ENCODE measurements at places on chromosomes 12 and 14. TPM values are rescaled to one million over a fixed set of nuclear protein-coding genes. Genes with fewer than 3 reads are reported as not detected.
A peak's percentile ranks its signal among the peaks of the same experiment; 100 is the strongest.

- no peak for DNase-seq
Measured at GRCh38 chr12:67651132-67651695, 2.7 kb downstream of the DYRK2 start.

DNA sequence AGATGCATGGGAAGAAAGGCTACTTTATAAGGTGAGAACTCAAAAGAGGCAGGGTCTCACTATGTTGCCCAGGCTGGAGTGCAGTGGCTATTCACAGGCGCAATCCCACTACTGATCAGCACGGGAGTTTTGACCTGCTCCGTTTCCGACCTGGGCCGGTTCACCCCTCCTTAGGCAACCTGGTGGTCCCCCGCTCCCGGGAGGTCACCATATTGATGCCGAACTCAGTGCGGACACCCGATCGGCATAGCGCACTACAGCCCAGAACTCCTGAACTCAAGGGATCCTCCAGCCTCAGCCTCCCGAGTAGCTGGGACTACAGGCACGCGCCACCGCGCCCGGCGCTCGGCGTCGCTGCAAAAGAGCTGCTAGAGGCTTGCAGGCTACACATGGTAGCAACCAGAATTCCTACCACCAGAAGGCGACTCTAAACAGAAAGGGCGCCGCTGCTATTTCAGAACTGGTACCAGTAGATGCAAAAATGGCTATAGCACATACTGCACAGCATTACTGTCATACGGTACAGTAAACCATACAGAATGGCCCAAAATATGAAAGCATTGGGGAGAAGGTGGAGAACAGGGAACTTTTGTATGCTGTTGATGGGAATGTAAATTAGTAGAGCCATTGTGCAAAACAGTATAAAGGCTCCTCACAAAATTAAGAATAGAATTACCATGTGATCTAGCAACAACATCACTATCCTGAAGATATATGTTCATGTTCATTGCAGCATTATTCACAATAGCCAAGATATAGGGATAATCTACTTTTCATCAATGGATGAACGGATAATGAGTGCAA, 1.2 kb upstream of the NEMF start:
- DNase-seq, result peak; percentile 82

DNA sequence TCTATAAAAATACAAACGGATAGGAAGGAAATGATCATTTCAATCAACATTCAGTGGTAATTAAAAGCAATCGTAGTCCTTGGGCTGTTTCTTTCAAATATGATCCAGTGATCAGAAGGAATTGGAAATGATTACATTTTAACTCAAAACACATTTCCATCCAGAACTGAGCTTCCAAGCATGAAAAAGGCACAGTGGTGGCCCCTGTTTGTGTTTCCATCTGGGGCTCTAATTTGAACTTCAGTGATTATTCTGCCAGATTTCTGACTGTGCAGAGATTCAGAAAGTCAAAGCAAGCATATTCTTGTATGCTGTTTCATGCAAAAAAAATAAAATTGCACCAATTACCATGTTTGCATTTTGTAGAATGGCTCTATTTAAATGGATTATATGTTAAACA, 157.0 kb upstream of the LMNTD1 start:
- no peak for DNase-seq

- no peak for DNase-seq
Measured at GRCh38 chr12:121949648-121950397, 31.4 kb downstream of the CFAP251 start.

- DNase-seq, result no peak
Measured at GRCh38 chr12:104419717-104420116, 37.0 kb upstream of the CHST11 start.

GRCh38 chr14:52240623-52241022, 26.9 kb upstream of the PTGDR start:
- no peak for DNase-seq

The MYF6 gene
- total RNA-seq, result not detected

GRCh38 chr12:115437061-115437567, 753.1 kb upstream of the TBX3 start:
- no peak for DNase-seq

DNA sequence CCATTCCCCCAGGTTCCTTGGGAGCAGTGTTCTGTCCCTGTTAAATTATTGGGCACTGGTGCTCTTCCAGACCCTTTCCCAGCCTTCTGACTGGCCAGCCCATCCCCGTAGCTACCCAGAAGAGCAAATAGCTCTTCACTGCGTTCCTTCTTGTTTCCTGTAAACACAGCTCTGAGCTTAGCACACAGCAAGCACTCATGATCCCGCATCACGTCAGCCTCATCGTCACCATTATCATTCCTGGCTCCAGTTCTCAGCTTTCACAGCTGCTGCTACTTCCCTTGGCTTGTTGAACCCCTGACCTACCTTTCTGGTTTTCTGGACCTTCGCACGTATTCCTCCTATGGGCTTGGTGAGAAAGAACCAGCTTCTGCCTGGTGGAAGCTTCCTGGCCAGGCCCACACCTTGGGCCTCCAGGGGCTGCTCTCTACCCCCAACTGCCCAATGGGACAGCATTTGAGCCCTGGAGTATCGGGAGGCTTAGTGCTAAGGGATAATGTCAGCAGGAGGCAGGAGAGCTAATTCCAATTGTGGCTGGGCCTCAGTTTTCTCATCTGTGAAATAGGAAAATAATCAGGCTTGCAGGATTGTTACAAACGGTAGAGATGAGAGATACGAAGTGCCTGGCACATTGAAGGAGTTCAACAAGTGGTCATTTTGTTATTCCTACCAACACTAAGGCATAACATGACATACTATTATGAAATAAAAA, 22.6 kb upstream of the PAPOLA start:
- DNase-seq, result no peak

DNA sequence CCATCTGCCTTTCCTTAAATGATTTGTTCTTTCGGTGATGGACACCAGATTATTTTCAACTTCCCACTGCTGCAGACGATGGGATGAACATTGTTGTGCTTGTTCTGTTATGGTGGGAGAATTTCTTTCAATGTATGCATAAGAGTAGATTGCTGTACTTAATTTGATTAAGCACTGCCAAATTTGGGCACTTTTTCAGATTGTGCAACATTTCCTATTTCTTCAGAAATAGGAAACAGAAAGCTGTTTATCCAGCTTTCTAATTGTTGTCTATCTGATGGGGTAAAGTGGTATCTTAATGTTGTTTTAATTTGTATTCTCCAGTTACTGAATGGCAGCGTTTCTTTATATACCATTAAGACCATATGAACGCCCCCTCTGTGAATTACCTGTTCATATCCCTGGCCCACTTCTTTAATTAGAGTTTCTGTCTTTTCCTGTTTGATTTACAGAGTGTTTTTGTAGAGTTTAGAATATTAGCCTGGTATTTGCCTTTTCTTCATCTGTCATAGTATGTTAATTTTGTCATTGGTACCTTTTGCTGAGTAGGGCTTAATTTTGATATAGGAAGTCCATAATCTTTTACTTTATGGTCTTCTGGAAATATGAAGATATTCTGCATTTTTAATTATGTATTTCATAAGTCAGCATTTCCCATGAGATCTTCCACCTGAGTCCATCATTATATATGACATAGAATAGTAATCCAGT, 59.6 kb downstream of the DIP2B start:
- no peak for DNase-seq

GRCh38 chr12:51889216-51890132, 1.6 kb downstream of the ANKRD33 start:
- DNase-seq, result no peak

GRCh38 chr12:98635657-98636323, 8.8 kb downstream of the IKBIP start:
- DNase-seq, result no peak

GRCh38 chr12:93178154-93178878, 199.4 kb upstream of the NUDT4 start:
- DNase-seq, result no peak

The HEATR5A gene
- 24.1 TPM for total RNA-seq

DNA sequence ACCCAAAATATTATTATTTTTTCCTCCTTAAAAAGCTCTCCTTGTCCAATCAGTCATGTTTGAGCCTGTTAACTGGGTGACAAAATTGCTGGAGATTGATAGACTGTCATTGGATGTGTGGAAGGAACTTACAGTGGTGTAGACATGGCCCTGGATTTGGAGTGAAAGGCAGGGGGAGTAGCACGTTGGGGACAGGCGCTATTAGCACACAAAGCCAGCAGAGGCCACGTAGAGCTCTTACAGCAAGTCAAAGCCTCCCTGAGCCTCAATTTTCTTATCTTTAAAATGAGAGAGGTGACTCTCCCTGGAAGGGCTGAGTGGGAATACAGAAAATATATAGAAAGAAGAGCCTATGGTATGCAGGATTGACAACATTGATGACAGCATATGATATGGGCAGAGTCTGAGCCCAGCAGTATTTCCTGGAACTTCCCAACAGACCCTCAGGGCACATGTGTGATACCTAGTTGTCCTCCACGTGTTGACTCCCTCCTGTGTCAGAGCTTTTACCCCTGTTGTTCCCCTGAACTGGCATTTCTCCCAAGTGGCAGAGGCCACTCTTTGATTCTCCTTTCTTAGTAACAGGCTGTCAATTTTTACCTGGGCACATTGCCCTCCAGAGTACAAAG, 504.9 kb downstream of the VRK1 start:
- no peak for DNase-seq

DNA sequence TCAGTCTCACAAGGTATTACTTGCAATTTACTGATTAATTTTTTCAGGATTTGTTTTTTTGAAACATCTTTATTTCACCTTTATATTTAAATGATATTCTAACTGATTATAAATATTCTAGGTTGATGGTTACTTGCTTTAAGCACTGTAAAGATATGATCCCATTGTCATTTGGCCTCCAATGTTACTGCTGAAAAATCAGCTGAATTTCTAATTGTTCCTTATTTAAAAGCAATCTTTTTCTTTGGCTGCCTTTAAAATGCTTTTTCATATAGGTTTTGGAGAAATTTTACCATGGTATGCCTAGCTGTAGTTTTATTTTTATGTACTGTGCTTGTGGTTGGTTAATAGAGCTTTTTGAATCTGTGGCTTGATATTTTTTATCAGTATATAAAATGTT, 275.6 kb upstream of the PPFIA2 start:
- no peak for DNase-seq

The MAP1LC3B2 gene
- total RNA-seq, result not detected

The DEPDC4 gene
- total RNA-seq, result 2.1 TPM

DNA sequence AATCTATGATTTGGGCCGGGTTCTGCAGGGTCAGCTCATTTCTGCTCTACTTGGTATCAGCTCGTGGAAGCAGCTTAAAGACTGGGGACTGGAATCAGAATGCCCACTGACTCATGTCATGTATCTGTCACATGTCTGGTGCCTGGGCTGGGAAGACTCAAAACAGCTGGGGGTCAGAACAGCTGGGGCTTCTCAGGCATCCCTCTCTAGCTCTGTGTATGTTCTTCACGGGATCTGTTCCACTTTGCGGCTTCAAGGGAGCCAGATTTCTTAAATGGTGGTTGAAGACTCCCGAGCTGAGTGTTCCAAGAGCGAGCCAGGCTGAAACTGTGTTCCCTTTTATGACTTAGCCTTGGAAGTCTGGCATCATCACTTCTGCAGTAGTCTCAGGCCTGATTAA, 11.9 kb downstream of the AEBP2 start:
- no peak for DNase-seq

- DNase-seq, result no peak
Measured at GRCh38 chr12:110349514-110350151, 53.9 kb downstream of the ANAPC7 start.

DNA sequence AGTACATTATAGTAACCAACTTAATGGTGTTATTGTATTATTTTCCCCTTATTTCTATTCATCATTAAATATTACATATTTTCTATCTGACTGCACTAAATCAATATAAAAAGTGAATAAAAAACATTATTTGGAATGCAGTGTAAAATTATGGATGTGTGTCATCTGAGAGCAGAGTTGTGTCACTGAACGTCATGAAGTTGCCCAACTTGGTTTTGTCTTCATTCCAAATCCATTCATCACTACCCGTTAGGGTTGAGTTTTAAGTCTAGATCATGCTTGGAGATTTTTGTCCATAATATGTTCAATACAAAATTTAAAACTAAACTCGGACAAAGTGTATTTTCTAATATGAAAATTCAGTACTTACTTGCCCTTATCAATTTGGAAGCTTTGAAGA, 16.1 kb downstream of the KLRF1 start:
- DNase-seq, result no peak

The TAS2R14 gene
- total RNA-seq, result 4.0 TPM

The NOPCHAP1 gene
- 5.9 TPM for total RNA-seq

The A2M gene
- 97.3 TPM for total RNA-seq

The FOXA1 gene
- 0.33 TPM for total RNA-seq

GRCh38 chr14:22489244-22489545, 99.8 kb downstream of the DAD1 start:
- no peak for DNase-seq

DNA sequence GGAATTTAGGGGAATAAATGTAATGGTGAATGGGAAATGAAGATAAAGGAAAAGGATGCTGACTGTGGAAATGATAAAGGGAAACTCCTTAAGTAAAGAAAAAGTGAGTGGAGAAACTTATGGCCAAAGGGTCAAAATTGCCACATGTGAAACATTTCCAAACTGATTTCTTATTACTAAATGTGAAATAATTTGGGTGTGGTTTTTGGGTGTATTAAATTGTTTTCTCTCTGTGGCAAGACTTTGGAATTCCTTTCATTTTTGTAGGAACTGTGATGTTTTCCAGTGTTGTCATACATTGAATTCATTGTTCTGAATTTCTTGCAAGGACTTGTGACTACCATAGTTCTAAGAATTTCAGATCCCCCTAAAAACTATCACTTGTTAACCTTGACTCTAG, 1891.5 kb upstream of the SEL1L start:
- DNase-seq, result no peak

DNA sequence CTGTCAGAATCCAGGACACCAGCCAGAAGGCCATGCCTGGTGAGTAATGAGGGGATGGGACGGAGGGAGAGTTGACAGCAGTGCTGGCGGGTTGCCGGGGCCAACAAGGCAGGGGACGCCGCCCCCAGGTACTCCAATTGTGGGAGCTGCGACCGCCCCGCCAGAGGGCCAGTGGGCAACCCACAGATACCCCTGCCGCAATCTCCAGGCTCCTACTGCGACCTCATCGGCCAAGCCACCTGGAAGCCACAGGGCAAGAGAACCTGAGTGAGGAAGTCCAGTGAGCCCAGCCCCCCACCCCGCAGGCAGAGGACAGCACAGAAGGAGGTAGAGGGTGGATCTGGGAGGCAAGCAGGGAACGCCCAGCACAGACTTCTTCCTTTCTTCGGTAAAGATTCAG, 103.0 kb downstream of the RIMBP2 start:
- DNase-seq, result no peak
